ENCODE measurements at places on chromosomes 3 and 15. TPM values are rescaled to one million over a fixed set of nuclear protein-coding genes. Genes with fewer than 3 reads are reported as not detected.

GRCh38 chr3:10560060-10560861, 54.9 kb upstream of the ATP2B2 start:
- no peak for DNase-seq

DNA sequence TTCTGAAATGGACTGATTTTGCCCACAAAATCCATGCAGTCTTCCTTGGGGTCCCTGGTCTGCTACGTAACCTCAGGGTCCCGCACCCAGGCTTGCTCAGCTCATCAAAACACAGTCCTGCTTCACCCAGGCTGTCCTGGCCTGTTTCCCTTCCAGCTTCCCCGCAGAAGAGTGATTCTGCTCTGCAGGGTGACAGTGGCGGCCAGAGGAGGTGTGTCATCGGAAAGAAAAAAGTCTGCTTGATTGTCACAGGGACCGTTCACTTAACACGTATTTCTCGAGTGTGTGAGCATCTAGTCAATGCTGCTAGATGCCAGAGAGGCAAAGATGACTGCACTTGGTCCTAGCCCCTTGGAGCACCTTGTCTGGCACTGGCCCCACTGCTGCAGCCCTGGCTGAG, 50.1 kb upstream of the ABHD2 start:
- DNase-seq = no peak

The DENND6A gene
- total RNA-seq = 6.4 TPM

The TF gene
- not detected for total RNA-seq

DNA sequence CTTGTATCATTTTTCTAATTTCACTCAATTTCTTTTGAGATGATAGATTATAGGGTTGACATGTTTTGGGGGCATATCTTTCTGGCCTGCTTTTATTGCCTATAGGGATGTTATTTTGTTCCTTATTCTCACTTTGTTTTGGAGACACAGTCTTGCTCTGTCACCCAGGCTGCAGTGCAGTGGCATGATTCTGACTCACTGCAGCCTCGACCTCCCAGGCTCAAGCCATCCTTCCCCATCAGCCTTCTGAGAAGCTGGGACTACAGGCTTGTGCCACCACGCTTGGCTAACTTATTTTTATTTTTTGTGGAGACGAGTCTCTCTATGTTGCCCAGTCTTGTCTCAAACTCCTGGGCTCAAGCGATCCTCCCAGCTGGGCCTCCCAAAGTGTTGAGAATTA, 72.8 kb upstream of the FAN1 start:
- no peak for DNase-seq

DNA sequence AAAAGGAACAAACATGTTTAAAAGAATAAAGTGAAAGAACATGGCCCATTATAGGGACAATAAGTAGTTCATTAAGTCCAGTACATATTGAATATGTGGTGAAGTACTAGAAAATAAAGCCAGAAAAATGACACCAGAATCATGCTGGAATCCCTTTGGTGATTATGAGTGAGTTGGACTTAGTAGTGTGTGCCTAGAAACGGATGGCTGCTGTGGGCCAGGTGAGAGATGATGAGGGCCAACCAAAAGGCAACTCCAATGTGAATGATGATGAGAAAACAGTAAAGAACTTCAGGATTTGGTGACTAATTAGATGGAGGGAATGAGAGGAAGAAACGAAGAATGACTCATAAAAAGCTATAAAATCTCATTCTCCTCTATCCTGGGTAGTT, 3.3 kb downstream of the CRYGS start:
- DNase-seq = no peak

- no peak for DNase-seq
Observed at GRCh38 chr3:71299160-71299559, 284.4 kb downstream of the FOXP1 start.

GRCh38 chr3:9168241-9168741, 81.2 kb downstream of the SRGAP3 start:
- no peak for DNase-seq

DNA sequence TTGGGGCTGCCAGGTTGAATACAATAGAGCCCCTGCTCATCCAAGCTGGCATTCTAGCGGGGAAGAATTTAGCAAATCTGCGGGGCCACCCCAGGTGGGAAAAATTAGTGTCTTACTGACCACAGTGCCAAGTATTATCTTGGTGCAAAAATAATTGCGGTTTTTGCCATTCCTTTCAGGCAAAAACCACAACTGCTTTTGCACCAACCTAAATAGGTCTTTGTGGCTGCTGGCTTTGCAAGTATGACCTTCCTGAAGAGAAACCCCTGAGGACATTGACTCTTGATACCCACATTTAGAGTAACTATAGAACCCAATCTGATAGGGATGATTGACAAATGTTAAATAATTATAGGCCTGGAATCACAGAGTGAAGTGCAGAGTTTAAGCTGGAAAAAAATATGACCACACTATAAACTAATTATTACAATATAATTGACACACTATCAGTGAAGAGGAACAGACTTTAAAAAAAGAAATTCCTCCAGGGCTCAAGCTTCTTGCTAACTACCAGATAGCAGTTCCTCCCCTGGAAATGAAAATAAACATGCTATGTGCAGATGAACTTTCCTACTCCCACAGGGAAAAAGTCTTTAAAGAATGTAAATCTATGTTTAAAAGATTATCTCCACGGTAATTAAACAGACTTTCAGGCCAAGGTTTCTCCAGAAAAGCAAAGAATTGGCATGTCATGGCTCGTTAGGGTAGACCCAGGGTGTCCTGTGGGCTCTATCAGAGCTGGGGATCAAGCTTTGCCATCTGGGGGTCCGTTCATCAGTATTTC, 34.4 kb downstream of the CA12 start:
- no peak for DNase-seq

The PPP1R2 gene
- 101 TPM for total RNA-seq

DNA sequence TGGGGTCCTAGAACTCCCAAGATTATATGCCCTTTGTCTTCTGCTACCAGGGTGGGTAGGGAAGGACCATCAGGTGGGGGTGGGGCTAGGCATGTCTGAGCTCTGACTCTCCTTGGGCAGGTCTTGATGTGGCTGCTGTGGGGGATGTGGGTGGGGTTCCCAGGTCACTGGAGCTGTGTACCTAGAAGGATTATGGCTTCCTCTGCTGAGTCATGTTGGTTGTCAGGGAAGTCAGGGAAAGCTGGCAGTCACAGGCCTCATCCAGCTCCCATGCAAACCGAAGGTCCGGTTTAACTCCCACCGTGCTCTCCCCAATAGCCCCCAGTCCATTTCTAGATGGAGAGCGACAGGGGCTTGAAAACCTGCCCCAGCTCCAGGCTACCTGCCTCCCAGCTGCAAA, 35.2 kb downstream of the EID1 start:
- DNase-seq = no peak

- peak; percentile 21 for DNase-seq
Observed at GRCh38 chr3:156675830-156676767, 1.7 kb downstream of the TIPARP start.

The ZDHHC3 gene
- total RNA-seq = 90.5 TPM

The SMCO1 gene
- total RNA-seq = 2.2 TPM

GRCh38 chr3:150830094-150830681, 67.2 kb upstream of the SIAH2 start:
- DNase-seq = no peak

The ANKRD34C gene
- not detected for total RNA-seq

- DNase-seq = no peak
Observed at GRCh38 chr3:177362626-177363025, 165.3 kb upstream of the TBL1XR1 start.

The CPB1 gene
- total RNA-seq = 0.76 TPM
